ENCODE measurements at places on chromosomes 7 and 10. TPM values are rescaled to one million over a fixed set of nuclear protein-coding genes. Genes with fewer than 3 reads are reported as not detected.

DNA sequence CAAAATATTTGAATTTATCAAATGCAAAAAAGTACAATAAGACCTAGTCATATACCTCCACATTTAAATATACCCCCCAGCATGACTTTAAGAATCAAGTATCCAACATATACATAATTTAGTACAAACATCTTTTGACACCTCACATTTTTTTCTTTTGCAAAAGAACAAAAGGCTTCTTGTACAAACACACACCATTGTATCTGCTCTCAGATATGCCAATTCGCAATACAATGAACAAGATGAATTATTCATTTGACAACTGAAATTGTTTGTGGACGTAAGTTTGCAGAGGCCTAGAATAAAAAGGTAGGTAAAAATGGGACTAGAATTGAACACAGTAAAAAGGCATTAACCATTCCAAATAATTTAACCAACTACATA is 154.4 kb downstream of the CACNA2D1 start:
- no peak for DNase-seq

DNA sequence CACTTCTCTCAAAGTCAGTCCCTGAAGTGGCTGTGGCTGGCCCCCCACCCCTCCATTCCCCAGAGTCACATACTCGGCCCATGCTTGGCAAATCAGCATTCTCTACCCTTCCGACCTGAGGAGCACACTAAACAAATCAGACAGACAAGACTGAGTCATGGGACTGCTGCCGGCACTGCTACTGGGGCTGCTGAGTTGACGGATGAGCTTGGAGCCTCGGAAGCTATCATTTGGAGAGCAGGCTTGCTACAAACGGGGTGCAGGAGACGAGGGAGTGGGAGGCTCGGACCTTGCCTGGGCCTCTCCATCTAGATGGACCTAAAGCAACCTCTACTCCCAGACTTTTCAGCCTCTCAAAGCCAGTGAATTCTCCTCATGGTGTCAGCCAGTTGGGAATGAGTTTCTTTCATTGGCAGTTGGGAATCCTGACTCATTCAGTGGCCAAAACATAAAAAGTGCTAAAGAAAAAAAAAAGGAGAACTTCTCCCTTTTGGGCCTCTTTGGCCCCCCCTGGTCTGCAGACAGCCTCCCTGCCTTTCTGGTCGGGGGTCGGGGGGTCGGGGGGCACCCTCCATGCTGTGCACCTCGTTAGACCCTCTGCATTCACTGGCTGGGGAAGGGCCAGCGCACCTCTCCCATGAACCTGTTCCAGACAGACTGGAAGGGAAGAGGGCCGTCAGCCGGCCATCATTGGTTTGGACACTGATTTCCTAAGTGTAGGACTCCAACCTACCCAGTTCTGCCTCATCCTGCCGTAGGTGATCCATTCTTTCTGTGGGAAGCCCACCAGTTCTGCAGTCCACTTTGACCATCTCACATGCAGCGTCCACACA is 52.3 kb upstream of the COL13A1 start:
- DNase-seq, result no peak

- no peak for DNase-seq
These were observed 1609.1 kb downstream of the REEP3 start for GRCh38 chr10:65130162-65130758.

DNA sequence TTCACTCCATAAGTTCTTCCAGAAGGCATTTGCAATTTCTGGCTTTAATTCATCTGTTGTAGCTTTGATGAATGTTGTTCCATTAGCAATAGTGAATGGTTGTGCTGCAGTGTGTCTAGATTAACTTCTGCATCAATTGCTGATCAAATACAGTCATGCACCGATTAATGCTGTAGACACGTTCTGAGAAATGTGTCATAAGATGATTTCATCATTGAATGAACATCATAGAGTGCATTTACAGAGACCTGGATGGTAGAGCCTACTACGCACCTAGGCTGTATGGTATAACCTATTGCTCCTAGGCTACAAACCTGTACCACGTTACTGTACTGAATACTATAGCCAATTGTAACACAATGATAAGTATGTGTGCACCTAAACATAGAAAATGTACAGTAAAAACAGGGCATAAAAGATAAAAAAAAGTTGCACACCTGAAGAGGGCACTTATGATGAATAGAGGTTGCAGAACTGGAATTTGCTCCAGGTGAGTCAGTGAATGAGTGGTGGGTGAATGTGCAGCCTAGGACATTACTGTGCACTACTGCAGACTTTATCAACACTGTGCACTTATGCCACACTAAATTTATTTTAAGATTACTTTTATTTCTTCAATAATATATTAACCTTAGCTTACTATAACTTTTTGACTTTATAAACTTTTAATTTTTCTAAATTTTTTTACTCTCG is 170.7 kb downstream of the HERPUD2 start:
- no peak for DNase-seq

GRCh38 chr10:86914734-86915133 is 42.7 kb downstream of the MMRN2 start:
- no peak for DNase-seq

DNA sequence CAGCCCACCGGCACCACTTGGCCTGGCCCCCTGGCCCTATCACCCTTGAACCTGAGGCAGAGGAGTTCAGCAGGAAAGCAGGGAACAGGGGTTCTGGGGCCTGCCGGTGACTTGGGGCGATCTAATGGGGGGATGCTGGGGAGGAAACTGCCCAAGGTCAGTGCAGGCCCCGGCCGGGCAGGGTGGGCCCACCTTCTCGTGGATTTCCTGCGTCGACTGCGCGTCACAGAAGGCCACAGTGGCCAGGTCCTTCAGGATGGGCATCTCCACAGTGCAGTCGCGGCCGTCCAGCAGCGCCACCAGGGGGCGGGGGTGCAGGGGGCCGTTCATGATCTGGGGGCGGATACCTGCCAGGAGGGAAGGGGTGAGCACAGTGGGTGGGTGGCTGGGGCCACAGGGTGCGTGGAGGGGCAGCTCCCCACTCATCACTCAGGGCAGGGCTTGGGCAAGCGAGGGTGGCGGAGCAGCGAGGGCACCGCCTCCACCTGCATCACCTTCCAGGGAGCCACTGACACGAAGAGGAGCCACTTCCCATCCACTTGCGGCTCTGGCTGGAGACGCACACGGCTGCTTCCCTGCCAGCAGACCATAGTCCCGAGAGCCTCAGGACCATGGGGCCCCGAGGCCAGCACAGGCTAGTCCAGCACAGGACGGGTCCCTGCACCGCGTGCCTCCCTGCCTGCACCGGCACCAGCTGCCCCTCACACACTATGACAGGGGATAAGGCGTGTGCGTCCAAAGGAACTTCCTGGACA is 61.4 kb downstream of the ZRANB1 start:
- no peak for DNase-seq

DNA sequence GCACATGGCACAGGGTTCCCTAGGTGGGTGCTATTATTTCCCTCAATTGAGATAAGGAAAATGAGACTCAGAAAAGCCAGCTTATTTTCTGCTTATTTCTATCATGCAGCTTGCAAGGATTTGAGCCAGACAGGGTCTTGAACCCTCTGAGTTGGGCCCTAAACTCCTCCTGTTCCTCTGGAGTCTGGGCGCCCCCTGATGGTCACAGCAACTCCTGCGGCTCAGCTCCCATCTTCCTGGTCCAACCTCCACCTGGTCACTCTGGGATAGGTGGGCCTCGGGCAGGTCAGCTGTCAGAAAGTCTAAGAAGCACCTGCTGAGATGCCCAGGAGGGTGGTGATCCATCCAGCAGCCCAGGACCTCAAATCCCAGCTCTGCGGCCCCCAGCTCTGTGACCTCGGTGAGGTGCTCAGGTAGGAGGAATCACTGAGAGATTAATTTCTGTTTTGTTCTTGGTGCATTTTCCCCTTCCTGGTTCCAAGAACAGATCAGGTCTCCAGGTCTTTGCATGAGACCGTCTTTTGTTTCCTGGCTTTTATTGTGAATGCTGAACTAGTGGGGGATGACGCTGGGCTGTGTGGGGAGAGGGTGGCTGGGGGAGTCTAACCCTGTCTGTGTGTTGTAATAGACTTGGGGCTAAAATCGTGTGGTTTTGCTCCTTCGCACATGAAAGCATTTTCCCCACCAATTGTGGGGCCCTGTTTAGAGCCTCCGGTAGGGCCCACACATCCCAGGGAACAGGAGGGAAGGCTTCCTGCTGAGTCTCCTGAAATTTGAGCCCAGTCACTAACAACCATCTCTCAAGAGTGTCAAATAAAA is 32.8 kb downstream of the TMEM130 start:
- DNase-seq, result no peak

GRCh38 chr10:70772627-70773026 is 12.6 kb downstream of the TBATA start:
- no peak for DNase-seq

DNA sequence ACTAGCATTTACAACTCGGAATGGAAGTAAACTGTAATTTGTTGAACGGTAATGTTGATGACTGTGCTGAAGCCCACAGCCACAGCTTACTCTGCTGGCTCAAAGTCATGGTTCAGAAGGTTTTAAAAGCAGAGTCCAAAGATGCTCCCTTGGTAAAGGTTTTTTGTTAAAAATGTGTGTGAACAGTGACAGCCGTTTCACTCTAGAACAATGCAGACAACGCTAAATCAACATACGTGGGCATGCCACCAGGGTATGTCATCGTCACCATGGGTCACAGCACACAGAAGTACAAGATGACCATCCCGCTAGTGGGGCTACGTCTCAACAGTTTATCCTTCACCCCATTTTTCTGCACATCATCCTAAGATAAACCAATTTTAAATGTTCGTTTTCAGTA is 106.5 kb upstream of the LANCL2 start:
- no peak for DNase-seq

- DNase-seq, result no peak
These were observed 40.0 kb downstream of the GSDME start for GRCh38 chr7:24717247-24717622.

DNA sequence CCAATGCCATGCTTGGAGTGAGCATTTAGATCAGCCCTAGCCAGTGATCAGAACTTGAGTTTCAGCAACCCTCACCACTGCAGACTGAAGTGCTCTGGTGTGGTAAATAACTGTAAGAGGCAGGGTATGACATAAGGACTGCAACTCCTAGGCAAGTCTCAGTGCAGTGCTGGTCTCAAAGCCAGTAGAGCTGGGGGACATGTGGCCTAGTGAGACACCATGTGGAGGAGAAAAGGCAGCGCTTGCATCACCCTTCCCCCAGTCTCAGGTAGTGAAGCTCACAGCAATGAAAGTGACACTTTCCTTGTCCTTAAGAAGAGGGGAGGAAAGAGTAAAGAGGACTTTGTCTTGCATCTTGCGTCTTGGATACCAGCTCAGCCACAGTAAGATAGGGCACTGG is 386.8 kb upstream of the POT1 start:
- DNase-seq, result no peak

- no peak for DNase-seq
These were observed 42.7 kb upstream of the SMIM30 start for GRCh38 chr7:113161050-113161449.

DNA sequence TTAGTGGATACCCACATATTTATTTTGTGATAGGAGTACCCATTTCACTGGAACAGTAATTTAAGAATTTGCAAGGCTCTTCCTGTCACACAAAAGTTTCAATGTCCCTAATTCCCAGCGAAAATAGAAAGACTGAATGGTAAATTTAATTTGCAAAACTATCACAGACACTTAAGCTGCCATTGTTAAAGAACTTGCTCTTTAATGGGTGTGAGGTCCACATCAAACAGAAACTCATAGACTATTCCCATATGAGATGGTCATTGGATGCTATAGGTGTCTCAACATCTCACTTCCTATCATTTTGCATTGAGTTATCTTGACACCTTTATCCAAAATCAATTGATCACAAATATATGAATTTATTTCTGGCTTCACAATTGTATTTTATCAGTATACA is 415.9 kb downstream of the GPAM start:
- DNase-seq, result no peak

DNA sequence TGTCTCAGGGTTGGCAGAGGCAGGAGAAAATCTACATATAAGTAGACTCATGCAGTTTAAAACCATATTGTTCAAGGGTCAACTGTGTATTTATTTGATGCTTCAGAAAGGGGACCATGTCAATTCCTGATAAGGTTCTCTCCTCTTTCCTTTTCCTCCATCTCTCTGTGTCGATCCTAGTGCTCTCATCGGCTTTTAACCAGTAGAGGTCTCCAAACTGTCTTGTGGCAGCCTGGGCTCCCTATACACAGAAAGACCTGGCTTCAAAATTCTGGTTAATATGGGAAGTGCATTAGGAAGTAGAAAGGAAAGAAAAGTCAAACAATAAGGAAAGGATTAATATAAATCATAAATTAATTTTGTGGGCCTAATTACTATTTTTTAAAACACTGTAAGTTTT is 304.4 kb upstream of the C7orf33 start:
- no peak for DNase-seq

ATXN7L1 gene
- total RNA-seq, result 10.1 TPM

FAM221A gene
- total RNA-seq, result 5.3 TPM

ZNF92 gene
- 10.9 TPM for total RNA-seq

NCF1 gene
- 2.7 TPM for total RNA-seq

IKZF1 gene
- 6.5 TPM for total RNA-seq

CAMK1D gene
- total RNA-seq, result 14.0 TPM

All from skin of body (tissue), 3 donors.